ENCODE measurements at places on chromosomes 13 and 19.

- DNase-seq = no peak
Observed at GRCh38 chr19:48770734-48771472, 15.6 kb downstream of the FGF21 start.

DNA sequence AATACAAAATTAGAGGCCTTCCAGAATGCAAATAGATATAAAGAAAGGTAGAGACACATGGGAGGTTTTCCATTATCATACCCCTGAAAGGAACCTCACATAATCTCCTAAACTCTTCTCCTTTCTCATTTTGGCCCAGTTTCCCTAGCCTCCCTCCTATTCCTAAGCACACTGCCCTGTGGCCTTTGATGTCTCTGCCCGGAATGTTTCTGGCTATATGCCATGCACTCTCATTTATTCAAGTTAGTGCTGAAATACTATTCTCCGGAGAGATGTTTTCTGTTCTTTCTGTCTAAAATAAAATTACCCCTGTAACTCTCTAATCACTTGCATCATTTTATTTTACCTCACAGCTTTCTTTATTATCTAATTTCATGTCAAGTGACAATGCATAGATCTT, 1287.7 kb downstream of the SLITRK5 start:
- DNase-seq = no peak

GRCh38 chr13:98598043-98598442, 21.1 kb upstream of the STK24 start:
- DNase-seq = no peak

DNA sequence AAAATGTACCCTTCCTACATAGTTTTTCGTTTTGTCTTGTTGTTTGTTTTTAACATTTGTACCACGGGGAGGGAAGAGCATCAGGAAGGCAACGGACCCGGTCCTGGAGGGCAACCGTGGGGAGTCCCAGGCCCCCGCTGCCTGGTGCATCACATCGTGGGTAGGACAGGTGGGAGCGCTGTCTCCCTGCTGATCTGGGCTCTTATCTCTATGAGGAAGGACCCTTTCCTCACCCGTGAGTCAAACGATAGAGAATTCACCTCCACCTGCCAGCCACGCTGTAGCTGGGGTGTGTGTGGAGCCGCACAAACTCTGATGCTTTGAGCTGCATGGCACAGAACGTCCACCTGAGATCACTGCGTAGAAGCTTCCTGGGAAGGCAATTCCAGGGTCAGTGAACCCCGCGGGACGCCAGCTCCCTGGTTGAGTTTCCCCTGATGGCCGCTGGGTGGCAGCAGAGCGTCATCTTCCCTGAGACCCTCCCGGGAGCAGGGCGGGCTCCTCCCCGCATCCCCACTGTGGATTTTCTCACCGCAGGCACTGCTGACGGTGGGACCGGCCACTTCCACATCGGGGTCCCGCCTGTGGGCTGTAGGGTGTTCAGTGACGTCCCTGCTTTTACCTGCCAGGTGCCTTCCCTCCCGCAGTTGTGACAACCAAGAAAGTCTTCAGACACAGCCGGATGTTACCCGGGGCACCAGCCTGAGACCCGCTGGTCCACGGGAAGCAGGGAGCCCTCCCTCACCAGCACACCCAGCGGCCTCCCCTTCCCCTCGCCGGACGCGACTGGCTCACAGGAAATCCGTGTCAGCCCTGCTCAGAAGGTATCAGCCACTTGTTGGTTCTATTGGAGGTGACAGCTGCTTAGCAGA, 54.7 kb downstream of the ZNF787 start:
- peak; percentile 40 for DNase-seq

DNA sequence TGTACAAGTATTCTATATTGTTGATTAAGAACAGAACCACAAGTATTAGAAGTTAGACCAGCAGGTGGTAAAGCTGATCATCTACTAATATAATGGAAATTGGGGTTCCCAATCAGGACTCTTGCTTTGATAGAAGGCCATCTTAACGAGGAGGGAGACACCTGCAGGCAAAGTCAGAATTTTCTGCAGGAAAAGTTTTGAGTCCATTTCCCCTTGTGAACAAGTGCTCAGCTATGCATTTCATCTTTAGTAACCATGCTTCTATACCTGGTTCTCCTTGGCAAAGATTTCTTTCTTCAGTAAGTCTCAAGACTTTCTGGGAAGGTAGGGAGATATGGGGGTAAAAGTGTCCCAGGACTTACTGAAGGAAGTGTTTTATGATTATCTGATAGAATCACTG, 36.1 kb upstream of the USPL1 start:
- DNase-seq = no peak

DNA sequence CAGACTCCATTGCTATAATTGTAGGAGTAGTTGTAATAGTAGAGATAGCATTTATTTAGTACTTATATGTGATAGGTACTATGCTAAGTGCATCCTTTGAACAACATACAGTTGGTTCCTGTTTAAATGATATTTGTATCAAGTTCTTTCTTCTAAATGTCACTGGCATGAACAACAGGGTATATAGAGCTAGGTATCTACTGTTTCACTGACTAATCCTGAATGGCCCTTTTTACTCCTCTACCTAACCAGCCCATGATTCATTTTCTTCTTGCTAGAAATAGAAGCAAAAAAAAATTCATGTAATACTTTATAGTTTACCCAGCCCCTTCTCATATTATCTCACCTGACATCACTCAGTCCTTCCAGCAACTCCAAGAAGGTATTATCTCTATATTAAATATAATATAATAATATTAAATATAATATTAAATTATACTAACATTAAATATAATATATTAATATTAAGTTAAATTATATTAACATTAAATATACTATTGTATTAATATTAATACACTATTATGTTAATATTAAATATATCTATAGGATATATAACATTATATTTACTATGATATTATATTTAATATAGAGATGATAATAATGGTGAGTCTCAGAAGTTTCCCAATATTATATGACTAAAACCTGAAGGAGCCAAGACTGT, 74.2 kb downstream of the FRY start:
- no peak for DNase-seq

DNA sequence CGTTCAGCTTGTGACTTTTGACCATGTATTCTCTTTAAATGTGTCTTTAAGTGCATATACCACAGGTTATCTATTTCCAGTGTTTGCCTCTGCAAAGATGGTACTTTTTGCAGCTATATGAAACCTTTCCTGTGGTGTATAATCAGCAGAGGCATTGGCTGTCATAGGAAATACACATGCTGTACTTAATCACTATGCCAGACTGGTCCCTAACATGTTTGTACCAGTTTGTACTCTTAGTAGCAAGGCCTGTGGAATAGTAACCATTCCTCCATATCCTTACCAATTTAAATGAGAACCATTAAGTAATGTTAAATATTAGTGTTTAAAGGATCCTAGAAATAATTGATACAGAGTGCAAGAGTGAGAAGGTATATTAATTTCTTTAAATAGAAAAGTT, 69.8 kb downstream of the CDK8 start:
- no peak for DNase-seq

DNA sequence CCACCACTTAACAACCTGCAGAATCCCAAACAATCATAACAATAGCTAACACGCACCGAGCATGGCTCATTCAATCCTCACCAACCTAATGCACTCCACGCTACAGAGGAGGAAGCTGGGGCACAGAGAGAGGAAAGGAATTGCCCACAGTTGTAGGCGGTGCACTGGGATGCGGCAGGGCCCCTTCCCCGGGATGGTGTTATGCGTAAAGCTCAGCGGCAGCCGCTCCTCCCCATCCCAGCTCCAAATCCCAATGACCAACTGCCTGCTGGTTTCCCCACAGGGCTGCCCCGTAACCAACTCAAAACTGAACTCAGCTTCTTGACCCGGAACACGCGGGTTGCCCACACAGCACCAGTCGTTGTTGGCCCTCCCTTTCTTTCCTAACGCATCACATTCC, 42.2 kb downstream of the SERP2 start:
- DNase-seq = no peak

- no peak for DNase-seq
Observed at GRCh38 chr13:110617321-110618072, 2.2 kb downstream of the NAXD start.

DNA sequence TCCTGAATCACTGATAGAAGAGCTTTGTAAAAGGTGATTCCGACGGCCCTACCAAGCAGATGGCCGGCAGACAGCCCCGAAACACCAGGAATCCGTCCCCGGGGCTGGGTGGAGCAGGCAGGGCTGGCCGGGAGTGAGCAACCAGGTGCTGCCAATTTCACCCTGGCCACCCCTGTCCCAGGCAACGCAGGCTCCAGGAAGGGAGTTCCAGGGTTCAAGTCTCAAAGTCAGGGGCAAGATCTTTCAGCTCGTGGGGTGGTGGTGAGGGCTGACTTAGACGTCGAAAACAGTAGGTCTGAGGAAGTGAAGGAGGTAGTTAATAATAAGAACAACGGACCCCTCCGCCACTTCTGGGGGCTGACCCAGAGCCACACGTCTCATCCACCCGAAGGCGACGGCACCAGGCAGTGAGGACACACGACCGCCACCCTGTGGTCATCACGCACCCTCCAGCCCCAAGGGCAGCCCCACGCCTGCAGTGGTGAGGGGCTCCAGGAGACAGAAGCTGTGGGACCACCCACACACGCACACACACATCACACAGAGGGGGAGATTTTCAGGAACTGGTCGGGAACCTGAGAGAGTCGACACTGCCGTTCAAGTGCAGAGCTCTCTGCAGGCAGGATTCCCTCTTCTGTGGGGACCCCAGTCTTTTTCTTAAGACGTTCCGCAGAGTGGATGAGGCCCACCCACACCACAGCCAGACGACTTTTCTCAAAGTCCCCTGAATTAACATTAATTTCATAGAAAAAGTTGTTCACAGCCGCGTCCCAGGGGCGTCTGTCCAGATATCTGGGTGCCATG, 67.2 kb downstream of the SPACA7 start:
- DNase-seq = no peak

Measured in stimulated activated CD4-positive, alpha-beta T cell treated with anti-CD3 and anti-CD28 coated beads, TNF-alpha, amount 100 ng/mL, for 48 hours (primary cell).